Stimulated activated CD8-positive, alpha-beta memory T cell treated with anti-CD3 and anti-CD28 coated beads, Interleukin-15, amount 100 ng/mL, for 1 hour (primary cell): ENCODE measurements at places on chromosomes 13 and 19.

DNA sequence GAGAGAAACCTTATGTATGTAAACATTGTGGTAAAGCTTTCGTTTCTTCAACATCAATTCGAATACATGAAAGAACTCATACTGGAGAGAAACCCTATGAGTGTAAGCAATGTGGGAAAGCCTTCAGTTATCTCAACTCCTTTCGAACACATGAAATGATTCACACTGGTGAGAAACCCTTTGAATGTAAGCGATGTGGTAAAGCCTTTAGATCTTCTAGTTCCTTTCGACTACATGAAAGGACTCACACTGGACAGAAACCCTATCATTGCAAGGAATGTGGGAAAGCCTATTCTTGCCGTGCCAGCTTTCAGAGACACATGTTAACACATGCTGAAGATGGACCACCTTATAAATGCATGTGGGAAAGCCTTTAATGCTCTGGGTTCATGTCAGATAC is 24.7 kb downstream of the ZNF136 start:
- DNase-seq = no peak

DNA sequence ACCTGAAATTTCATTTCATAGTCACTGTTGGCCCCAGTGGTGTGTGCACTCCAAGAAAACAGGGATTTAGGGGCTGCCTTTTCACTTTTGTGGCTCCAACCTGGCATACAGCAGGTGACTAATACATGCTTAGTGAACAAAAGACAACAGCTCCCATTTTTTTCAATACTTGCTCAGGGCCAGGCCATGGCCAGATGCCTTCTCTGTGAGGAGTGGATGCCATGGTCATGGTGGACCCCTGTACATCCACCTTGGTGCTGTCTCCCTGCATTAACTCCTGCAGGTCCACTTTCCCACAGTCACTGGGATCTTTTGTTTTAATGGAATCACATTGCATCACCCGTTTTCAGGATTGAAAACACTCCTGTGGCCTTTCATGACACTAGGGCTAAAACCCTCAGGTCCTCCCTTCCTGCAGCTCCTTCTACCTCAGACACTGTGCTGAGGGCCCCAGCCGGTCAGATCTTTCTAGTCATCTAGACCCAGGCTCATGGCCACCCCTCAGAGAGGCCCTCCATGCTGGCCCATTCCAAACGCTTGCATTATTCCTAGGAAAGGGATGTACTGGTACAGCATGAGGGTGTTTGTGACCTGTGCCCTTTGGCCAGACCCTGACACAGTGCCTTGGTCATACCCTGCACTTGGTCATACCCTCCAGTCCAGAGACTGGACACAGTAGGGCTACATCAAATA is 1.2 kb upstream of the TMEM147 start:
- no peak for DNase-seq

- no peak for DNase-seq
Measured at GRCh38 chr13:45194081-45194939, 6.5 kb downstream of the KCTD4 start.

DNA sequence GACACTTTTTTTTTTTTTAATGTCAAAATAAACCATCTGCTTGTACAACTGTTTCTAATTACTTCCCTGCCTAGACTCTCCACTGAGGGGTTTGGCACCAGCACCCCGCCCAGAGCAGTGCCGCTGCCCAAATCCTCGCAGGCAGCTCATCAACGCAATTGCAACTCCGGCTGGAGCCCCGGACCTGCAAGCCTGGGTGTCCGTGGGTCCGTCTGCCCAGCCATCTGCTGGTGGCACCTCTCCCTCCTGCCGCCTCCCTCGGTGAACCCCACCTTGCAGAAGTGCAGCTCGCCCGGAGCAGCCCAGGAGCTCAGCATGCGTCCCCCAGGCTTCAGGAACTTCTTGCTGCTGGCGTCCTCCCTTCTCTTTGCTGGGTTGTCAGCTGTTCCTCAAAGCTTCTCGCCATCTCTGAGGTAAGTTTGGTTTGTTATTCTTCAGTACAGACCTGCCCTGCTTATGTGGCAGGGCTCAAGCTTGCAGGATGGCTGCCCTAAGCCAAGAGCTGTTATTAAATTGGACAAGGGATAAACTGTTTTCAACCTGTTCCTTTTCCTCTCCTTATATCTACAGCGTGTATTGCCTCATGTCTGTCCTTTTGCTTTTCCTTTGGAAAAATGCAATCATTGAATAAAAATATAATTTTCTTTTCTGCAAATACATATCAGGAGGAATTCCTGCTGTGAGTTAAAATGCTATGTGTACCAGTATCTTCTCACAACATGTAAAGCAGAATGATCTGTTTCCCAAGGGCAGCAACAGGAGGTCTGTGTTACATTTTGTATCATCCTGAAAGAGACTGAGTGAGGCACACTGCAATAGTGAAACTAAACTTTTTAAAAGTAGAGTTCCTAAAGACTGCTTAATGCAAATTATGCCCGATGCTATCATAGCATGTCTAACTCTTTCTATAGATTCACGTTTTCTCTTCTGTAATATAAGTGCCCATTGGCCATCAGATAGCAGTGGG is at the start of gene ITGBL1:
Gene ITGBL1, plus strand, starts transcription at position 157 of the 967 bp plus-strand sequence. Its CDS starts 159 bp downstream, at position 316.
- DNase-seq = no peak

DNA sequence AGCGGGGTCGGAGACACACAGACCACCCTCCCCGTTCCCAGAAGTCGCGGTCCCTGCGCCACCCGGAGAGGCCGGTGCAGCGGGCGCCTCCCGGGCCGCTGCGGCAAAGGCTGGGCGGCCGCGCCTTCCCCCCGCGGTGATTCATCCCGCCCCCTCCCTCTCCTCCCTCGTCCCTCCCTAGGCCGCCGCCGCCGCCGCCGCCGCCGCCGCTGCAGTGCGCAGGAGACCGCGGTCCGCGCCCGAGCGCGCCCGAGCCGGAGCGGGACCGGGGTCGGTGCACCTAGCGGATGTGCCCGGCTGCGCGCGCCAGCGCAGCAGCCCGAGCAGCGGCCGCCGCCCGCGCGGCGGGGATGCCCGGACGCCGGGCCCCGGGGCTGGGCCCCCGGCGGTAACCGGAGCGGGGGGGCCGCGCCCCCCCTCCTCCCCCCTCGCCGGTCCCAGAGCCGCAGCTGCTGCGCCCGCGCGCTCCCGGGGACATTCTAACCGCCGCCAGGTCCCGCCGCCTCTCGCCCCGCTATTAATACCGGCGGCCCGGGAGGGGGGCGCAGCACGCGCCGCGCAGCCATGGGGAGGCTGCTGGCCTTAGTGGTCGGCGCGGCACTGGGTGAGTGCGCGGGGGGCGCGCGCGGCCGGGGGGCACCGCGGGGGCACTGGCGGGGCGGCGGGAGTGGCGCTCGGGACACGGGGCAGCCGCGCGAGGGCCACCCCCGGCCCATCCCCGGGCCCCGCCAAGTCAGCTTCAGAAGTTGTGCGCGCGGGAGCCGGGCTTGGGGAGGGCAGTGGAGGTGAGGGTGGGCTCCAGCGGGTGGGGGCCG is at the start of gene SCN1B:
Gene SCN1B, plus strand, starts transcription at position 214 of the 815 bp plus-strand sequence. Its CDS starts 351 bp downstream, at position 565.
- DNase-seq = peak; percentile 25

DNA sequence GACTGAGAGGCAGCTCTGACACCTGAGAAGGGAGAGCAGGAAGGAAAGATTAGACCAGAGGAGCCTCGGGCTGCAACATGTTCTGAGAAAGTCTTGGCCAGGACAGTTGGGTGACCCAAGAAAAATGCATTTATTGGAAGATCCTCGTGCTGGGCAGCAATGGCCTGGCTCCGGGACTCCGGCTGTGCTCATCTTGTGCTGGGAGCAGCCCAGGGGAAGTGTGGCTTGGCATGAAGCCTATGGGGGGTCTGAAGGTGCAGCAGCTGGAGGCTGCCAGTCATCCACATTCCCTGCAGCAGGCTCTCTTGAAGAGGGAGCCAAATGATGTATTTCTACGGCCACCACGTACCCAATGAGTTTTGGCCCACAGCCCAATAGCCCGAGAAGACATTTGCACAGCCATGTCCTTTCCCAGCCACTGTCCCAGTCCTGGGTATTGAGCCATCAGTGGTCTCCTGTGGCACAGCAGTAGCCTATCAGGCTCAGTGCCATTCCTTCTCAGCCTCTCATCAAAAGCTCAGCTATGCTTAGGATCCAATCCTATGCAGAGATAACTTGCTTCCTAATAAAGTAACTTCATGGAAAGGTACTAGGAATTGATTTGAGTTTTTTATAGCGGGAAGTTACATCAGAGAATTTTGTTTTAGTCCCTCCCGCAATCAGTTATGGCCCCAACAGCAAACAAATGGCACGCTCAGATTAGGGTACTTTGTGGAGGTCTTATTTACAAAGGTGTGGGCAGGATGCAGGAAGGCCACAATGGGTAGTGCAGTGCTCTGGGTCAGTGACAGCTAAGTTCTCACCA is 76.0 kb upstream of the MEDAG start:
- DNase-seq = no peak

- DNase-seq = no peak
Measured at GRCh38 chr13:110869805-110870706, 44.8 kb downstream of the ANKRD10 start.

- DNase-seq = no peak
Measured at GRCh38 chr13:59547950-59548349, 615.8 kb downstream of the DIAPH3 start.

GRCh38 chr19:28425046-28425931 is 787.7 kb downstream of the UQCRFS1 start:
- DNase-seq = no peak

GRCh38 chr13:30978981-30979956 is 46.8 kb downstream of the TEX26 start:
- peak; percentile 10 for DNase-seq

- no peak for DNase-seq
Measured at GRCh38 chr13:36352350-36352749, 6.2 kb upstream of the SPART start.

GRCh38 chr19:4694211-4694987 is 24.3 kb upstream of the MYDGF start:
- no peak for DNase-seq

GRCh38 chr13:44132710-44133109 is 240.9 kb upstream of the SERP2 start:
- DNase-seq = no peak

DNA sequence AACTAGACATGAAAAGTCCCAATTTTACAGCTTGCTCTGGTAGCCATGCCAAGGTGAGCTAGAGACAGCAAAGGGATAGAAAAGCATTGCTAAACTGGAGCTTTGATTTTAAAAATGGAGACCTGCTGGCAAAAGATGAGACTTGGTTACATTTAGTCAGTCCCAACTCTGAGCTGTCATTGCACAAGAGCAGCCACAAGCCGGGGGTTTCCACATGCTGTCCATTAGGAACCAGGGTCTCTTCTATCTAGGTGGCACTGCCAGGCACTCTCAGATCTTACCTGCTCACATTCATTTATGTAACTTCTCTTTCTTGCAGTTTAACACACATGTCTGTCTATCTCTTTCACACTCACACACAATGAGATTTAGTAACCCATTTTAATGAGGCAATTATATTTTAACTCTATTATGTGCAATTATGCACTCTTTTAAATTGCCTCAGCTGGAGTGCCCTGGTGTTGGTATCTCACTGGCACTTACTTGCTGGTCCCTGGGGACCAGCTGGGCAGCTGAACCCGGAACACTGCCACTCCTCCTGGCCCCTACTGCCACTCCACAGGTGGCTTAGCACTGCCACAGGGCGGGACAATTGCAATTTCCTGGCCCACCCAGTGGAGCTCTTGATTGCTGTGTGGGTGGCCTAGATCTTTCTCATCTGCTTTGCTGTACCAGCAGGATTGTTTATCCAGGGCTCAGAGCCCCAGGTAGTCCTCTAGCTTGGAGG is 112.5 kb downstream of the COG6 start:
- DNase-seq = no peak

- DNase-seq = no peak
Measured at GRCh38 chr13:99374994-99375737, 68.0 kb upstream of the GPR183 start.

GRCh38 chr19:10120538-10121189 is 965 bp upstream of the EIF3G start:
- no peak for DNase-seq

- DNase-seq = no peak
Measured at GRCh38 chr19:31340042-31341025, 8.9 kb downstream of the TSHZ3 start.

DNA sequence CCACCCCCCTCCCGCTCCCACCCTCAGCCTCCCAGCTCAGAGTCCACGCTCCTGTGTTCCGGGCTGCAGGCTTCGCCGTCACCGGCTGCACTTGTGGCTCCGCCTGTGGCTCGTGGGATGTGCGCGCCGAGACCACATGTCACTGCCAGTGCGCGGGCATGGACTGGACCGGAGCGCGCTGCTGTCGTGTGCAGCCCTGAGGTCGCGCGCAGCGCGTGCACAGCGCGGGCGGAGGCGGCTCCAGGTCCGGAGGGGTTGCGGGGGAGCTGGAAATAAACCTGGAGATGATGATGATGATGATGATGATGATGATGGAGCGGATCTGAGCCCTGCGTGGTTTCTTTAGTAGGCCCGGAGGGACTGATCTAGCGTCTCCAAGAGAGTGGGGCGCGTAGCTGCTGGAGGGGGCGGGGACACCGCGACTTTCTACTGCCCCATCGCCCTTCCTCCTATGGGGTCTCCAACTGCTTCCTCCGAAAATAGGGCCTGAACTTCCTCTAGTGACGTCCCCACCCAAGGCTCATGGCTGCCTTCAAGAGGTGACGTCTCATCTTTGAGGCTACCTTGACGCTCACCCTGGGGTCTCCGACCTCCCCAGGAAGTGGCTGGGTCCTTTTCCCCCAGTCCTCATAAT is 1.4 kb downstream of the RETN start:
- no peak for DNase-seq

- DNase-seq = no peak
Measured at GRCh38 chr13:107799001-107799400, 416.3 kb downstream of the LIG4 start.

DNA sequence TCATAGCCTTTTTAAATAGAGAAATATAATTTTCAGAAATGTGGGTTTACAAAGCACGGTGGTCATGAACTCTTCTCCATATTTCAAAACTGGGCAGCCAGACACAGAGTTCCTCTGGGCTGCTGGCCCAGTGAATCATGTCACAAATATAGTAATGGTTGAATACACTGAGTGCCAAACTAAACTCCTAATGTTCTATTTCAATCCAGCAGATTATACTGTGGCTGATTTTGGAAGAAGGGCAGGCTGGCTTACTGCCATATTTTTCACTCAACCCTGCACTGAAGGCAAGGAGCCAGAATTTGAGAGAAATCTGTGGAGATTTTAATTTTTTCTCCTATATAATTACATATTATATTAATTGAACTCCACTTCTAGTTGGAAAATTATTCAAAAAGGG is 17.0 kb upstream of the PRR20A start:
- no peak for DNase-seq

- DNase-seq = no peak
Measured at GRCh38 chr13:66275416-66275815, 954.7 kb downstream of the PCDH9 start.

- DNase-seq = no peak
Measured at GRCh38 chr13:33352526-33352925, 67.0 kb upstream of the STARD13 start.

GRCh38 chr19:38564981-38565690 is 52.6 kb downstream of the MAP4K1 start:
- DNase-seq = no peak
